ENCODE measurements at places on chromosomes 4 and X.

DNA sequence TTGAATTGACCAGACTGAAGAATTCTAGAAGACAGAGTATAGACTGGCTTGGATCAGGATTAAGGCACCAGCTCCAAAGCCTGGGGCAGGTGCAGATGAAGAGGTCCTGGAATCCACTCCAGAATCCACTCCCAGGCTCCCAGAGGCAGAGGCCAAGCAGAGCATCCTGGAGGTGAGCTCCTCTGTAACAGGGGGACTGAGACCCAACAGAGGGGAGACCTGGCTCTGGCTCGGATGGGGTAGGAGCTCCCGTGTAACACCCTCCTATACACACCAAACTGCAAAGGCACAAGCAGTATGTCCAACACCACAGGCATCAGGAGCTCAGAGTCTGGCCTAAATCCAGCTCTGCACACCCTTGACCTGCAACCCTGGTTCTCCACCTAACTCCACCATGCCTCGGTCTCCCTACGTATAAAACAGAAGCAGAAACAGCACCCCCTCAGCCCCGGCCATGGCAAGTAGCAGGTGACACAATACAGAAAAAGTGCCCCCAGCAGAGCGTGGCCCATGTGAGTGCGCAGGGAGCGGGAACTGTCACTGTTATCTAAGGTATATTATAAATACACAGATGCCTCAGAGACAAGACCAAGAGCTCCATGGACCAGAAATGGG lies 14.9 kb downstream of the RNF212 start:
- no peak for DNase-seq

GRCh38 chrX:120536061-120536460 lies 24.7 kb downstream of the CUL4B start:
- no peak for DNase-seq

DNA sequence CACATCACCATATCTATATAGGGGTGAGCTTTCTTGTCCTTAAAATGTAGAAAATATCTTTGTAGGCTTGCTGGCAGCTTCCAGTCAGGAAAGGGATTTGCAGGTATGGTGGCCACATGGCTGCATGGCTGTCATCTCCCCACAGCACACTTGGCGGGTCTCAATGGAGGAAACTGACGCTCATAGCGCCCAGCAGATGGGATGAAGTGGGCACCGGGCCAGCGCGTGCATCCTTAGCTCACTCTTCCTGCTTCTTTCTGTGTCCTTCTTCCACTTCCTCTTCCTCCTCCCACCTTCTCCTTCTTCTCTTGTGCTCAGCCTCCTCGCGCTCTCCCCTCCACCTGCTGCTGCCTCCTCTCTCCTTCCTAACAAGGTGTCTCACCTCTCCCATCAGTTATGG lies 156.2 kb upstream of the PSAPL1 start:
- no peak for DNase-seq

GRCh38 chrX:72052415-72053090 lies 79.2 kb downstream of the RTL5 start:
- DNase-seq: no peak

- peak; percentile 21 for DNase-seq
Measured at GRCh38 chrX:74421036-74421739, at the start of gene SLC16A2. Gene SLC16A2 (plus strand): TSS chrX:74421493. CDS start chrX:74421638, 145 bp downstream.

DNA sequence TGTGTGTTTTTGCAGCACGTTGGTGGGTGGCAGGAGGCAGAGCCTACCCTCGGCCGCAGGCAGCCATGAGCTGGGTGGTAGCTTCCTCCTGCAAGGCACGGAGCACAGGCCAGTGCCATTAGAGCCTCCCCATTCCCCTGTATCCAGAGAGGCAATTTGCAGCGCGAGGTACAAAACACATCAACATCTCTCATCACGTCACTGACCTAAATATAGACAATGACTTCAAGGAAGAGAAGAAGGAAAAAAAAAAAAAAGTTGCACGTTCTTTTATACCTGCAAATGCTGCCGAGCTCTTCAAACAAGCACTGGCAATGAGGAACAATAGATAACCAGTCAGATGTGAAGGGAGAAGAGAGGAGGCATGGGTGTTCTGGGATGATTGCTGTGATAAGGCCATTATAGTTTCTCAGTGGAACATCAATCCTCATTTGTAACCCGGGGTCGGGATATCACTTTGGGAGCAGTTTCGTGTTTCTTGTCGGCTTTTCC lies 159.9 kb downstream of the MGST2 start:
- no peak for DNase-seq

GRCh38 chr4:121050300-121050699 lies 22.0 kb downstream of the NDNF start:
- no peak for DNase-seq

DNA sequence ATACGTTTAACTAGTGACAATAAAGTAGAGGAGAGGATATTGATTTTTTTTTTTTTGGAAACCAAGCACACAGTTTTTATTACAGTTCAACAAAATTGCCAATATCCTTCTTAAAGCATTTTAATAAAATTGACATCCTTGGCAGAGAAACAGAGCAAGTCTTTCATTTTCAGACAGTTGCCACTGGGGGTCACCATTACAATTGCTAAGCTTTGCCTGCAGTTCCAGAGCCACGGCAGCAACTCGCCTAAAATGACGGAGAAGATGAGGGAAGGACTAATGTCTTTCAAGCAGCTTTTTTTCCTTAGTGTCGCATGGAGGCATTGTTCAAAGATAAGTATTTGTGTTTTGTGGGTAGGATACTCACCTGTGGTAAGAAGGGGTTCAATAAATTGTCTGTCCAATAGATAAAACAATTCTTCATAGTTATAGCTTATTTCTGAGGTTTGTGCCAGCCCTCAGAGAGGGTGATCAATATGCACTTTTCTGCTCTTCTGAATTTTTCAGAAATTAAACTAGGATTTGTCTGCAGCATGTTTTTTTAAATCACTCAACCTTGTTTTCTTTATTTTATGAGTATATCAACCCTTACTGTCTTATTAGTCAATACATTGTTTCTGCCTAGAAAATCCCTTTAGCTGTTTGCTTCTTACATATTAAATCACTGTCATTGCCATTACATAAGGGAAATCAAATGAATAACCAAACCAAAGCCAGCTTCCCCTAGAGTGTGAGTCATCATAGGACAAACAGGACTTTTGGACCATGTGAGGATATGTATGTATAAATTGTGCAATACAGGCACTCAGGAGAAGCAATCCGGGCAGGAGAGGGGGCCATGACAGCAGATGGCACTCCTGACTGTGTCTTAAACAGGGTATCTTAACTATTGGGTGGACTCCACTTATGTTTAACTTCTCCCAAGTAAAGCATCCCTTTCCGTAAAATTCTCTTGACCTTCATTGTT lies 508.1 kb upstream of the ARX start:
- DNase-seq: no peak

DNA sequence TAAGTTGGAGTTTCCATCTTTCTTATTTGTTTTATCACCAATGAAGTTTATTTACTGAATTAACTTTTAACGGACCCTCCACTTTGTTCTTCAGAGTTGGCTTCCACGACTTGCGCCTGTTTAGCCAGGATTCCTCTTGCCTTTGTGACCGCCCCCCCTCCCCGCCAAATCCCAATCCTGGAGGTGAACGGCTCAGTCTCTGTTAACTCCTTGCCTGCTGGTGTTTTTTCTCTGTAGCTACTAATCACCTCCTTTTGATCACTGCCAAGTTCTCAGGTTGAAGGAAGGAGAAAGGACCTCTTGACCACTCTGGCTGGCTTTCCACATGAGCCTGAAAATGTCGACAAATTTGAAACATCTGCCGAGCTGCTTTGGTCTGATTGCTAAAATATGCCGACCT lies 46.8 kb upstream of the BCOR start:
- no peak for DNase-seq

- no peak for DNase-seq
Measured at GRCh38 chr4:80094191-80094590, 21.2 kb upstream of the ANTXR2 start.

DNA sequence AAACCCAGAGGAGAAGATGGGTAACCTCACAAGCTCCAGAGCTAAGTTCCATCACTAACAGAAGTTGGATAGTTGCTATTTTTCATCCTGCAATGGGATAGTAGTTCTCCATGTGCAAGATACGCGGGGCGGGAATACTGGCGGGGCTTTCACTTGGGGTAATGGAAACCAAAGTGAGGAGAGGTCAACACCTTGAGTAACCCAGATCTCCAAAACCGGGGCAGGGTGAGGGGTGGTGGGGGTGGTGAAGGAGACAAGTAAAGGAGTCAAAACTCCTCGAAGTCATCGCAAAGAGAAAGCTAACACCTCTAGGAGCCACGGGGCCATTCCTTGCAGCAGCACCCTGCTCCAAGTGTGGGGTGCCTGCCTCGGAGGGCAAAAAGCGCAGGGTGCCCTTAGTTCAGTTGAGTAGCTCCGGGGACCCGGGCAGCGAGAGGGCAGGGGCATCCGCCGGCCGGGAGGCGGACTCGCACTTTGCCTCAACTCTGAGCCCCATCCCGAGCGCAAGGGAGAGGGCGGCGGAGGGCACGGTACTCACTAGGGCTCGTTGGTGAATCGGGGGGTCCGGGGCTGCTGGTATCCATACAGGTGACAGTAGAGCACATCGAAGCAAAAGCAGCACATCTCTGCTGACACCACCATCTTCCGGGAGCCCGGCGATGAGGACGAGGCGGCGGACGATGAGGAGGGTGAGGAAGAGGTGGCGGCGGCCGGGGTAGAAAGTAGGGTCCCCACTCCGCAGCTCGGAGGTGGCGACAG lies 645 bp downstream of the AMMECR1 start:
- no peak for DNase-seq

GRCh38 chr4:22678940-22679854 lies 13.5 kb upstream of the GBA3 start:
- no peak for DNase-seq

DNA sequence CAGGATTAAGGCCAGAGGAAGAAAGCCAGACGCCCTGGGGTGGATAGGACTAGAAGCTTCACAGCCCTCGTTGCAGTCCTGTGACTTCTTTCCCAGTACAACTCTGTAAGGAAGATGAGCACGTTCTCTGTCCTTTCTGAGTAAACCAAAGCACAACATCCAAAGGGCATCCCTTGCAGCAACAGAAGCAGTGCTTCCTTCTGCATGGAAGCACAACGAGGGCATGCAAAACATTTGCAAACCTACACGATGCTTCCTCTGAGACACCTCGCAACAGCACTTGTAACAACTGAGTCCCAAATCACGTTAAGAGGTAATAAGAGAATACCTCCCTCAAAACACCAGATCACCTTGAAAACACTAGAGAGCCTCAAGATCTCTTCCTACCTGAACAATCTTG lies 335.7 kb upstream of the RASGEF1B start:
- DNase-seq: no peak

- no peak for DNase-seq
Measured at GRCh38 chr4:48698029-48698971, 81.8 kb downstream of the FRYL start.

GRCh38 chr4:152100379-152101201 lies 339.8 kb upstream of the GATB start:
- DNase-seq: peak; percentile 65

DNA sequence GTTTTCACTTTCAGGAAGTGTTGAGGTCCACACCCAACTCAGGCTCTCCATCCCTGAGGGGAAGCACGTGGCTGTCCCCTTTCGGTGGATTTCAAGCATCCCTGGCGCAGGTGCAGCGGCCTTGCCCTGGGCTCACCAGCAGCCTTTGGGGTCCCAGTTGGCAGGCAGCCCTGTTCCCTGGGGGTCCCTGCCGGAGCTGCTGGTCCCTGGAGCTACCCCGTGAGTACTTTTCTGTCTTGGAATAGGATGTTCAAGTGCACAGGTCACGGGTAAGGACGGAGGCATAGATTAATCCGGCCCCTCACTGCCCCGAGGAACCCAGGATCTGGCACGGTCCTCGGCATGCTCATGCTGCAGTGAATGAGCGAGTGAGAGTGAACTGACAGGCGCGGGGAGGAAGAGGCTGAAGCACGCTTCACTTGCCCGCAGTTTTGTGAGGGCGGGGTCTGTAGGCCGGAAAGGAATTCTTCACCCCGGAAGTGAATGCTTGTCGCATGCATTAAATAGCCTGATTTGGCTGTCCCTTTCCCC lies 117.2 kb upstream of the FAT1 start:
- no peak for DNase-seq

GRCh38 chrX:131783555-131784308 lies 239.4 kb upstream of the STK26 start:
- DNase-seq: no peak

DNA sequence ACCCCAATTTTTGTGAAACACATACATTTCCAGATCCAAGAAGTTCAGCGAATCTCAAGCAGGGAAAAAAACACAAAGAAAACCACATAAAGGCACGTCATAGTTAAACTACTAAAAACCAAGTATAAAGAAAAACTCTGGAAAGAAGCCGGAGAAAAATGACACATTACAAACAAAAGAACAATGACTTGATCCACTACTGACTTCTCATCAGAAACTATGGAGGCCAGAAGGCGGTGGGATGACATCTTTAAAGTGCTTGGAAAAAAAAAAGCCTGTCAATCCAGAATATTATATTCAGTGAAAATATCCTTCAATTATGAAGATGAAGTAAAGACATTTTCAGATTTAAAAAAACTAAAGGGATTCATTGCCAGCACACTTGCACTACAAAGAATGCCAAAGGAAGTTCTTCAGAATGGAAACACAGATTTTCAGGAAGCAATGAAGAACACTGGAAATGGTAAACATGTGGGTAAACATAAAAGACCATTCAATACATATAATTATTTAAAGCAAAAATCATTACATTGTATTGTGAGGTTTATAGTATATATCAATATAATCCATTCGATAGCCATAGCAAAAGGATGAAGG lies 32.6 kb upstream of the PPP2R2C start:
- no peak for DNase-seq

- no peak for DNase-seq
Measured at GRCh38 chr4:163548481-163549243, 54.2 kb downstream of the TMA16 start.

DNA sequence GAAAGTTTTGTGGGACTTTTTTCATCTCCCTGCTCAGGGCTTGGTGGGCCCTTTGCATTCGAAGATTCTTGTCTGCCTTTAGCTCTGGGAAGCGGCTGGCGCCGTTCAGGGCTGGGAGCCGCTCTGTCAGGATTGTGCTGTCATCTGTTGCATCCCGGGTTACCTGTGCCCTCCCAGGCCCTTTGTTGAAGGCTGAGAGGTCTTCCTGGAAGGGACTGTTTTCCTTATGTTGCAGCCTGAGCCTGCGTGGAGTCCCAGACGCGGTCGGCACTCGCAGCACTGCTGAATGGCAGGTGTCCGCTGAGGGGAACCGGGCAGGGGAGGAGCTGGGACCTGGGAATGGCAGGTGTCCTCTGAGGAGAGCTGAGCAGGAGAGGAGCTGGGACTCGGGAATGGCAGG lies 15.9 kb downstream of the RGS12 start:
- no peak for DNase-seq

- no peak for DNase-seq
Measured at GRCh38 chr4:108622022-108622421, 1.6 kb downstream of the RPL34 start.
